ENCODE measurements at places on chromosomes 1 and 21. TPM values are rescaled to one million over a fixed set of nuclear protein-coding genes. Genes with fewer than 3 reads are reported as not detected.

CRYBG2 gene
- total RNA-seq, result 51.1 TPM

RNF19B gene
- total RNA-seq, result 30.3 TPM

SMPDL3B gene
- total RNA-seq, result 1.1 TPM

IQGAP3 gene
- 0.85 TPM for total RNA-seq

F13B gene
- total RNA-seq, result not detected

LRIG2 gene
- 10.0 TPM for total RNA-seq

TP73 gene
- total RNA-seq, result 0.24 TPM

LCE1D gene
- not detected for total RNA-seq

JAM2 gene
- not detected for total RNA-seq

GPR61 gene
- not detected for total RNA-seq

GJA5 gene
- total RNA-seq, result 0.24 TPM

TMEM167B gene
- 21.0 TPM for total RNA-seq

LCK gene
- not detected for total RNA-seq

LCE4A gene
- not detected for total RNA-seq

GJA9 gene
- total RNA-seq, result 0.24 TPM

IGFN1 gene
- total RNA-seq, result not detected

SLC44A5 gene
- total RNA-seq, result 0.48 TPM

CDK11B gene
- total RNA-seq, result 3.8 TPM

OR2L8 gene
- total RNA-seq, result not detected

SLC19A2 gene
- 17.5 TPM for total RNA-seq

TDRD5 gene
- under 0.01 TPM for total RNA-seq

CCDC30 gene
- total RNA-seq, result 0.48 TPM

TRAPPC10 gene
- 24.3 TPM for total RNA-seq

WNT3A gene
- not detected for total RNA-seq

ABCD3 gene
- total RNA-seq, result 27.2 TPM

FUCA1 gene
- total RNA-seq, result 52.5 TPM

ZNF648 gene
- total RNA-seq, result not detected

BCAN gene
- total RNA-seq, result not detected
